ENCODE measurements at places on chromosomes 16 and 17. TPM values are rescaled to one million over a fixed set of nuclear protein-coding genes. Genes with fewer than 3 reads are reported as not detected.

DLX3 gene
- not detected for total RNA-seq

C16orf74 gene
- total RNA-seq, result 40.8 TPM

HSF4 gene
- 0.95 TPM for total RNA-seq

RAB11FIP4 gene
- 0.07 TPM for total RNA-seq

KCNG4 gene
- not detected for total RNA-seq

SHPK gene
- total RNA-seq, result 21.8 TPM

DPEP3 gene
- total RNA-seq, result not detected

UTP4 gene
- 19.6 TPM for total RNA-seq

ATP1B2 gene
- total RNA-seq, result not detected

PLXDC1 gene
- total RNA-seq, result not detected

TBC1D26 gene
- not detected for total RNA-seq

NPIPB8 gene
- total RNA-seq, result not detected

CARHSP1 gene
- total RNA-seq, result 155 TPM

KRT16 gene
- 0.63 TPM for total RNA-seq

LHX1 gene
- total RNA-seq, result not detected

ZSCAN10 gene
- not detected for total RNA-seq

TLCD2 gene
- total RNA-seq, result 1.7 TPM

CCDC154 gene
- total RNA-seq, result 0.13 TPM

EPN3 gene
- total RNA-seq, result 0.07 TPM

CFAP52 gene
- not detected for total RNA-seq

MYOCD gene
- not detected for total RNA-seq

PHOSPHO1 gene
- 0.07 TPM for total RNA-seq

CORO1A gene
- 1.8 TPM for total RNA-seq

FKBP10 gene
- total RNA-seq, result 196 TPM

CMTM4 gene
- 8.5 TPM for total RNA-seq

CYGB gene
- 0.40 TPM for total RNA-seq

KRT33B gene
- total RNA-seq, result not detected

PRSS53 gene
- total RNA-seq, result 0.92 TPM

TMC6 gene
- total RNA-seq, result 16.7 TPM

KRT25 gene
- not detected for total RNA-seq

VTN gene
- 0.46 TPM for total RNA-seq

HP gene
- total RNA-seq, result not detected

P2RX1 gene
- total RNA-seq, result not detected

MT4 gene
- not detected for total RNA-seq

MSLN gene
- total RNA-seq, result not detected

CSH1 gene
- total RNA-seq, result not detected

ITGAL gene
- total RNA-seq, result not detected

LPCAT2 gene
- total RNA-seq, result 46.5 TPM

FOXO3B gene
- total RNA-seq, result 3.9 TPM

CD68 gene
- 2.0 TPM for total RNA-seq

CA5A gene
- not detected for total RNA-seq

EVPLL gene
- not detected for total RNA-seq

KRT20 gene
- not detected for total RNA-seq

Measured in pulmonary artery endothelial cell (primary cell).